ENCODE measurements at places on chromosomes 12 and 14.

DNA sequence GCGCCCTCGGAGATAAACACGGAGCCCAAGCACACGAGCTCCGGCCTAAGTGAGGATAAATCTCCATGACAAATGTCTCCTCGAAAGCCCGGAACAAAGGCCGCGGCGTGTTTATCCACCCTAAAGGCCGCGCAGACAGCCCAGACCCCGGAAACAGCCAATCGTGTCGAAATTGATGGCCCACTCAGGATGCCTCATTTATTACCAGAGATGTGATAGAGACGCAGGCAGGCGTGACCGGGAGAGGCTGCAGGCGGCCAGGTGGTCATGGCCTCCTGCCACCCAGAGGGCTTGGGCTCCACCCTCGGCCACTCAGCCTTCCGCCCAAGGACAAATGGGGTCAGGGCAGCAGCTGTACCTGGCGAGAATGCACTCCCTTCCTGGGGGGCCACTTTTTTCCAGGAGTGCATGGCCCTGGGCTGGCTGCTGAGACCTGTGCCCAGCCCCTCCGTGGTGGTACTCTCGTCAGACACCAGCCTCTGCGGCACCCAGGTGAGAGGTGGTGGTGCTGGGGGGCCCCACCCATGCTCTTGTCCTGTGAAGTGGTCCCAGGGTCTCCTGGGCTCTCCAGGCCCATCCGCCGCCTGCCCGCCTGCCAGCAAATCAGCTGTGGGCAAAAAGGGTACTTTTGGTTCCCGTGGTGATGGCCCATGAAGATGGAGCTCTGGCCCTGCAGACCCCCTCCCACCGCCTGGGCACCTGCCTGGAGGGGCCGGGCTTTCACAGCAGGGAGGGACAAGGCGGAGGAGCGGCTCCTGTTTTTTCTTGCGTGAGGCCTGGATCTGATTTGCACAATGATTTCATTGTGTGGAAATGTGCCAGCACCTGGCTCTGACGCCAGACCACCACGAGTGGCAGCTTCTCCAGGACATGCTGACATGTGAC, 211.5 kb upstream of the C14orf180 start:
- no peaks in the 10 kb centered on the region for H3K36me3 ChIP-seq
- no peak overlapping the region for H3K4me3 ChIP-seq
- peaks cover 26% of the 10 kb centered on the region for H3K27me3 ChIP-seq
- no peak overlapping the region for H3K27ac ChIP-seq
- H3K4me1 ChIP-seq, result no peaks in the 10 kb centered on the region

DNA sequence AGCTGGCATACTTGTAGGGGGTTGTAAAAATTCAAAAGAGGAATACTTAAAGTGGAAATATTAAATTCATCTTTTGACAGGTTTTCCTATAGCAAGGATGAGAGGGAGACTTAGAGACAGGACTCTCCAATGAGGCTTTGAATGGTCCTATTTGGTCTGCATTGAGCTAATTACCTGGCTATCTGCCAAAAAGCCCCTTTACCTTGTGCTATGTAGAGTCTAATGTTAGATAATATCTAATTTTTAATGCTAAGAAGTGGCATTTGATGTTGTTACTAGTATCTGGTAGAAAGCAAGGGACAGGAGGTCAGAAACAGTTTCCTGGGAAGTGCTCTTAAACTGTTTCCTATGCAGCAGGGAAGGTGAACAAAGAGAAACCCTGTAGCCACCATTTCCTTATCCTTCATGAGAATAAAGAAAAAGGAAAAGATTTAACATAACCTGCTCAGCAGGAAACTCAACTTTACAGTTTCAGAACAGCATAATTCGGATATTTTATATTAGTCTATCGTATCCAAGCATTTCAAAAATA, 550.0 kb downstream of the SOX5 start:
- no peaks in the 10 kb centered on the region for H3K27me3 ChIP-seq
- no peak overlapping the region for H3K4me3 ChIP-seq
- H3K27ac ChIP-seq, result peak overlapping the region; percentile 44
- no peak for DNase-seq
- H3K36me3 ChIP-seq, result no peaks in the 10 kb centered on the region

DNA sequence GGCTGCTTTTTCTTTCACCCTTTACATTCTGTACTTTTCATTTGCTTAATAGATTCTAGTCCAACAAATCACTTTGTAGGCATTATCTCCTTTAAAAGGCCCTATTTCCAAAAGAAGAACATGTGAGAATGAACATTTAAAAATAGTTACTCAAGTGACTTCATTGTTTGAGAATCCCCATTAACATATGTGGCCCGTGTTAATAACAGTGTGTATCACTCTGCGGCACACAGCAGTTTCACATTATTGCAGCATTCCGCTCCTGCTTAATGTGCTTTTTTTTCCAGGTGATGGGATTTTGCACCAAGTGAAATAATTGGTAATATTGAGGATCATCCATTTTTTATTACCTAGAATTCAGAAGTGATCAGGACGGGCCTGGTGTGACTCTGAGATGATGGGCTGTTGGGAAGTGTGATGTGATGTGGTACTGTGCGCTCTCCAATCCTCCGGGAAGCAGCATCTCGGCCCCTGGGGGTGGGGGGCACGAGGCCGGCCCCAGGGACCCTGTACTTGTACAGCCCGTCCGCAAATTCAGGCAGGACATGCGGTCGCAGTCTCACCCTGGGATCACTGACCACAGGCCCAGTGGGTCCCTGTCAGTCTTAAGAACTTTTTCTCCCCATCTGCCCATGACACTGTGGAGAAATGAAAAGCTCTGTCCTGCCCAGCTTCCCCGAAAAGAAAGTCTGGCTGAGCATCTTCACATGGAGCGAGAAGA, 32.9 kb downstream of the SLC15A4 start:
- no peak for DNase-seq
- no peak overlapping the region for H3K27ac ChIP-seq
- H3K27me3 ChIP-seq, result no peaks in the 10 kb centered on the region
- H3K36me3 ChIP-seq, result peaks cover 36% of the 10 kb centered on the region

GRCh38 chr14:99479906-99480869, at the start of gene SETD3:
SETD3 (minus strand) TSS chr14:99480859; CDS start chr14:99465805, 15,054 bp downstream.
- H3K27me3 ChIP-seq, result no peaks in the 10 kb centered on the region
- no peaks in the 10 kb centered on the region for H3K36me3 ChIP-seq
- DNase-seq, result no peak

- peaks cover 13% of the 10 kb centered on the region for H3K4me1 ChIP-seq
- H3K4me3 ChIP-seq, result no peak overlapping the region
- H3K27me3 ChIP-seq, result no peaks in the 10 kb centered on the region
- DNase-seq, result no peak
- H3K36me3 ChIP-seq, result peaks cover 23% of the 10 kb centered on the region
- H3K27ac ChIP-seq, result no peak overlapping the region
Measured at GRCh38 chr12:68743356-68743755, 2.6 kb upstream of the SLC35E3 start.

- H3K4me1 ChIP-seq, result no peaks in the 10 kb centered on the region
- no peak for DNase-seq
- H3K36me3 ChIP-seq, result no peaks in the 10 kb centered on the region
- H3K27ac ChIP-seq, result no peak overlapping the region
- H3K27me3 ChIP-seq, result peaks cover 2% of the 10 kb centered on the region
Measured at GRCh38 chr14:49460662-49461061, 125.5 kb downstream of the RPS29 start.

DNA sequence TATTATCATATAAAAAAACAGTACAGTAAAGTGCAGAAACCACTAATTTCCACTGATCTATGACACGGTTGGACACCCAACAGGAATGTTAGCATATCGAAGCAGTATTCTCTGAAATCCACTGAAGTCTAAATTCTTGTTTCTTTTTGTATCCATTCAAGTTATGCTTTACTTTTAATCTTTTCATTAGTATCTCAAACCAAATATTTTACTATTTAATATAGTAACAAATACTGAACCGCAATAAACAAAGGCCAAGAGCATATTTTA, 41.1 kb downstream of the ATXN2 start:
- H3K27ac ChIP-seq, result peak overlapping the region; percentile 76
- peaks cover 6% of the 10 kb centered on the region for H3K36me3 ChIP-seq
- H3K4me1 ChIP-seq, result peaks cover 13% of the 10 kb centered on the region
- H3K4me3 ChIP-seq, result no peak overlapping the region
- DNase-seq, result no peak

- peaks cover 16% of the 10 kb centered on the region for H3K4me1 ChIP-seq
- no peaks in the 10 kb centered on the region for H3K27me3 ChIP-seq
- DNase-seq, result no peak
- H3K4me3 ChIP-seq, result no peak overlapping the region
- no peaks in the 10 kb centered on the region for H3K36me3 ChIP-seq
- no peak overlapping the region for H3K27ac ChIP-seq
Measured at GRCh38 chr12:93288626-93289025, 89.1 kb upstream of the NUDT4 start.

DNA sequence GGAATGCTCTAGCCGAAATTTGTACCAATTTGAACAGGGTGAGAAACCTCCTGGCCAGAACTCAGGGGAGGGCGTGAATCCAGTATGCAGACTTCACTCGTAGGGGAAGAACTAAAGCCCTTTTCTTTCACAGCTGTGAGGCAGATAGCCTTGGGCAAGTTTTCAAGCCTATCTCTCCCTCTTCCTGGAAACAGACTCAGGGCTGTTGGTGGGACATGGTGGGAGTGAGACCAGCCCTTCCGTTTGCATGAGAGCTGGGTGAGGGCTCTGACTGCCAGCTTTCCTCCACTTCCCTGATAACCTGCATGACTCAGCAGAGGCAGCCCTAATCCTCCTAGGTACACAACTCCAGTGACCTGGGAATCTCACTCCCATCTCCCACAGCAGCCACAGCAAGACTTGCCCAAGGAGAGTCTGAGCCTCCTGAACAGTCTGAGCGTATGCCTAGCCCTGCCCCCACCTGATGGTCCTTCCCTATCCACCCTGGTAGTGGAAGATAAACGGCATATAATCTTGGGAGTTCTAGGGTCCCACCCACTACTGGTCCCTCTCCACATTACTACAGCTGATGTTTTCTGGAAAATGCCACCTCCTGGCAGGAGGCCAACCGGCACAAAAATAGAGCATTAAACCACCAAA, 170.1 kb upstream of the AMIGO2 start:
- H3K27me3 ChIP-seq, result no peaks in the 10 kb centered on the region
- no peak overlapping the region for H3K27ac ChIP-seq
- H3K4me1 ChIP-seq, result peaks cover 8% of the 10 kb centered on the region
- peaks cover 10% of the 10 kb centered on the region for H3K36me3 ChIP-seq
- no peak overlapping the region for H3K4me3 ChIP-seq

DNA sequence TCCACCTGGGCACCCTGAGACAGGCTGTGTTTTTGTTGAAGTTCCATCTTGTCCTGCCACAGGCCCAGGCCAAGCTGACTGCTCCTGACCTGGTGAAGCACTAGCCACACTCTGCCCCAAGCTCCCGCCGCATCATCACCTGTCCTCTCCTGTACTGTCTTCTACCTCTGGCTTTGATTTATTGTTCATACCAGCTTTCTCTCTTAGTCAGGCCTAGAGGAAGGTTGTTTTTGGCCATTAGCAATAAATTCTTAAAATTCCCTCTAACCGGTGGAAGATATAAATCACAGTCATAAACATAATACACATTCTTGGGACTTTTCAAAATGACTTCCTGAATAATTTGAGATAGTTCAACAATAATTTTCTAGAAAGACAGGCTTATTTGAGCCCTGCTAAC, 169.4 kb downstream of the DAD1 start:
- H3K4me3 ChIP-seq, result no peak overlapping the region
- H3K4me1 ChIP-seq, result peaks cover 44% of the 10 kb centered on the region
- H3K36me3 ChIP-seq, result no peaks in the 10 kb centered on the region
- peak overlapping the region; percentile 37 for H3K27ac ChIP-seq

GRCh38 chr14:61385002-61385685, 63.8 kb downstream of the PRKCH start:
- H3K36me3 ChIP-seq, result no peaks in the 10 kb centered on the region
- H3K27ac ChIP-seq, result no peak overlapping the region
- DNase-seq, result no peak
- H3K4me1 ChIP-seq, result peaks cover 10% of the 10 kb centered on the region

DNA sequence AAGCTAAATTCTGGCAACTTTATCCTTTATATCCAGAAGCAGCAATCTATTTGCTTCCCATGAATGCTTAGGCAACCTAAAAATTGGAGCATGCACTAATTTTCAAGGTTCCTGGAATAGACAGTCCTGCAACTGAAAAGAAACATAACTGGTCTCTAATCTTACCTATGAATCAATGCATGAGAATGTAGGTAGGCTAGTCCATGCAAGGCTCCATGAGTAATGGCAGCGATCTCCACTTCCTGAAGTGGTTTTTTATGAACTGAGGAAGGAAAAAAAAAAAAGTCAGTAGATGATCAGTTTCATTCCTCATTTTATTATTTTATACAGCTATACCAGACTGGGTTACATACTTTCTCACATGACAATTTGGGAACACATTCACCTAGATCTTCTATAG, 102.0 kb downstream of the PEBP1 start:
- H3K27ac ChIP-seq, result peak overlapping the region; percentile 52
- no peak overlapping the region for H3K4me3 ChIP-seq
- no peaks in the 10 kb centered on the region for H3K27me3 ChIP-seq
- peaks cover 2% of the 10 kb centered on the region for H3K36me3 ChIP-seq
- H3K4me1 ChIP-seq, result peaks cover 11% of the 10 kb centered on the region

DNA sequence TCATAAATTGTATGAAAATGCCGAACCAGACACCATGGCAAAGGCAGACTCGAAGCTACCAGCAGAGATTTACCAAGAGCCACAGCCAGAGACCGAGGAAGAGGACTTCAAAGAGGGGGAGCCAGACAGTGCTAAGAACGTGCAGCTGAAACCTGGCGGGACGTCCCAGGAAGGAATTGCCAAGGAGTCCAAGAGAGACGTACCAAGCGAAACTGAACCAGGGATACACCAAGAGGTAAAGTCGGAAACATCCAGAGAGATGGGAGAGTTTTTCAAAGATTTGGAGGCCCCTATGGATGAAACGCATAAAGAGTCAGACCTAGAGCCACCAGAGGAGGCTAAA, 294 bp downstream of the SAMD15 start:
- peaks cover 32% of the 10 kb centered on the region for H3K4me1 ChIP-seq
- no peaks in the 10 kb centered on the region for H3K36me3 ChIP-seq

Measured in mesothelial cell of epicardium (in vitro differentiated cells).